ENCODE measurements at places on chromosomes 7 and 10.

GRCh38 chr7:113320419-113320818 is 202.1 kb upstream of the SMIM30 start:
- no peak for DNase-seq

- peak; percentile 28 for DNase-seq
Measured at GRCh38 chr10:77463967-77464745, 173.5 kb downstream of the KCNMA1 start.

- peak; percentile 77 for DNase-seq
Measured at GRCh38 chr7:32163141-32163806, 93.1 kb upstream of the PDE1C start.

DNA sequence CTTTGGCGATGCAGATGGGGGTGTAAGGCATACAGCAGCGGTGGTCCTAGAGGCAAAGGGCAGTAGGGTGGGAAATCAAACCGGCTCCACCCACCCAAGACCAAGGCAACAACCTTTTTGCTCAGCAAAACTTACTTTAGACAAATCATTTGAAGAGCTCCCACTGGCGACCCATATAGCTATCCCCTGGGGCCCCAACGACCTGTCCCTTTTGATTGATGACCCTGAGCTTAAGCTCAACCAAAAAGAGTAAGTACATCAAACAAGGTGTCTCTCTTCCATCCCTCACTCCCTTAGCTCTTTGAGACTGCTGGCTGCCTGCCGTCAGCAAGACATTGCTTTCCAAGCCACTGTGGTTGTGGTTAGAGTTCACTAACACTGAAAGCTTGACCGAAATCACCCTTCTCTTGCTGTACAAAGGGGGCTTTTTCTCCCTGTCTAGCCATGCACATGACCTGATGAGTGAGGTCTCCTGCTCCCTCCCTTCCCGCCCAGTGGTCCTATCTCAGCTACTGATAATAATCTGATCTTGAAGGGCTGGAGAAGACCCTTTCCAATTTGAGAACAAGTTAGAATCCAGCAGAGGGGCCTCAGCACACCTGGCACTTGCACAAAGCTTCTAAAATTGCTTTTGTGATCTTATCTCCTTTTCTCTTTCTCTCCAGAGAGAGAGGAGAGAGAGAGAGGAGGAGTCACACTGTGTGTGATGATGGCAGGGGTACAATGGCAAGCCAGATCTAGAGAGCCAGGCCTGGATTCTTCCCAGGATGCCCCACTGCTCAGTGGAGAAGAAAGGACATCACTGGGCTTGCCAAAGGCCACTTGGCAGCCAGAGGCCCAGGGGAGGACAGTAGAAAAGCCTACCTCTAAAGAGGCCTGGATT is 42.2 kb downstream of the XPNPEP1 start:
- DNase-seq: no peak

GRCh38 chr10:79445977-79446757 is 743 bp upstream of the ZCCHC24 start:
- DNase-seq: peak; percentile 75

GRCh38 chr7:129423700-129424410 is 10.4 kb upstream of the STRIP2 start:
- DNase-seq: peak; percentile 80

- DNase-seq: no peak
Measured at GRCh38 chr7:130723784-130724183, 10.2 kb downstream of the KLF14 start.

GRCh38 chr7:112383671-112384417 is 66.4 kb upstream of the IFRD1 start:
- DNase-seq: peak; percentile 49

- no peak for DNase-seq
Measured at GRCh38 chr10:28623483-28623882, 53.8 kb upstream of the BAMBI start.

DNA sequence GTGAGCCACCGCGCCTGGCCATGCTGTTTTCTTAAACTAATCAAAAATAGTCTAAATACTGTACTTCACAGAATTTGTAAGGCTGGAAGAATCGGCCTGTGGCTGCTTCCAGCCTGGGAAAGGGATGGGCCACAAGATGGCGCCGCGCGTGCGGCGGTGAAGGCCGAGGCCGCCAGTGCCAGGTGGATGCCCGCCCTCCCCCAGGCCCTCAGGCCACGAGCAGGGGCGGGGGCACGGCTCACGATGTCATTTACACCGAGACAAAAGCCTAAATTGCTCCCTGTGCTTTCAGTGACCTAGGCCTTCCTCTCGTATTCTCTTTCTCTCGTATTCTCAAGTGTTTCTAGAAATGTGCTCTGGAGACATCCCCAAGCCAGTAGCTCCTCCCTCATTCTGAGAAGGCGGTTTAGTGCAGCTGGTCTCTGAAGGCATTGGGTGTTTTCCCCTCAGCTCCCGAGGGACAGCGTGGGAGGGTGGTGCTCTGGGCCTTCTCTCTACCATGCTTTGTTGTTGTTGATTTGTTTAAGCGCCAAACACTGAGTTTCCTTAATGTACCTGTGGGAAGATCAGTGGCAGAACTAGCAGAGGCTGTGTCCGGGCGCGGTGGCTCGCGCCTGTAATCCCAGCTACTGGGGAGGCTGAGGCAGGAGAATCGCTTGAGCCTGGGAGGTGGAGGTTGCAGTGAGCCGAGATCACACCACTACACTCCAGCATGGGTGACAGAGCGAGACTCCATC is 68.4 kb downstream of the CDC123 start:
- DNase-seq: peak; percentile 85

- DNase-seq: no peak
Measured at GRCh38 chr10:5663692-5664427, 2.5 kb downstream of the ASB13 start.

- DNase-seq: no peak
Measured at GRCh38 chr7:74012842-74013249, 15.1 kb upstream of the ELN start.

- no peak for DNase-seq
Measured at GRCh38 chr7:129989466-129989865, 36.7 kb upstream of the UBE2H start.

DNA sequence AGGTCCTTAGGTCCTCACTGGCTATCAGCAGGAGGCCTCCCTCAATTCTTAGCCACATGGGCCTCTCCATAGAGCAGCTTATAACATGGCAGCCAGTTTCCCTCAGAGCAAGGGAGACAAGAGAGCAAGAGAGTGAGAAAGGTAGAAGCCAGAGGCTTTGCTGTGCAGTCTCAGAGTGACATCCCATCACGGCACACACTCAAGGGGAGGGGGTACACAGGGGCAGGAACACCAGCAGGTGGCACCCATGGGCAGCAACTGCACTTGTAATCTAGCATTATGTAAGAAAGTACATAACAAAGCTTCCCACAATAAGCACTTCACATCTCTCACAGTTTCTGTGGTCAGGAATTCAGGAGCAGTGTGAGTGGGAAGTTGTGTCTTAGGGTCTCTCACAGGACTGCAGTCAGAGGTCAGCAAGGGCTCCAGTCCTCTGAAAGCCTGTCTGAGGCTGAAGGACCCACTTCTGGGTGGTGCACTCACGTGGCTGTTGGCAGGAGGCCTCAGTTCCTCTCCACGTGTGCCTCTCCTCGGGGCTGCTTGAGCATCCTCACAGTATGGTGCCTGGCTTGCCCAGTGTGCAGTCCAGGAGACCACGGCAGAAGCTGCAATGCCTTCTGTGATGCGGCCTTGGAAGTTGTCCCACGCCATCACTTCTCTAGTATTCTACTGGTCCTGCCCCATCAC is 159.4 kb downstream of the OAT start:
- DNase-seq: peak; percentile 21

DNA sequence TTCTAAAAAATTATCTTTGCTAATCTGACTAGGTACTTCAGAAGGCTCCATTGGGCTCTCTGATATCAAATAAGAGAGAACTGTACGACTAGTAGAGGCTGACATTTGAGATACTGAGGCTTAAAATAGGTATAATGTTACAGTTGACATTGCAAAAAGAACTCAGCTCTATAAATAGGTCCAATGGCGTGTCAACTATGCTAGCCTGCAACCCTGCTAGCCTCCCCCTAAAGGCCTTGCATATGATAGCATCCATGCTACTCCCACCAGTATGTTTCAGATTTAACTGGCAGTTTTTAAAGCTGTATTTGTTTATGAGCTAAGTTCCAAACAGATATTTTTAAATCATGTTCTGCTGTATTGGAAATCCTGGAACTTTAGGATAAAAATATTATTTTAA is at the start of gene PPP1R3A:
PPP1R3A (minus strand) TSS at position 64 of the 400 bp plus-strand sequence; CDS start at position 51, 13 bp downstream.
- DNase-seq: peak; percentile 39

DNA sequence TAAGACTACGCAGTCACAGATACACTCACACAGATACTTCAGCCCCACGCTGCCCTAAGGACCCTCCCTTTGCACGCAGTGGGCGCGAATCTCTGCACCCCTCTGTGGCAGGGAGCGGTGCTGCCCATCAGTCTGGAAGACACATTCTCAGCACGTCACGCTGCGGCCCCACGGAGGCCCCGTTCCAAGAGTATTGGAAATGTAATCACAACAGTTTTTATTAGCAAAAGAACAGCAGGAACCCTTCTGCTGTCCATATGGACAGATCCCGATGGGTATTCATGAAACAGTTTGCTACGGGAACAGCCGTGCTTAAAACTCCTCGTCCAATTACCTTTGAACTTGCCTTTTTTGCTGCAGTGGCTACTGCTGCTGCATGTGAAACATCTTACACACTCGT is 131.0 kb downstream of the RPS24 start:
- no peak for DNase-seq

GRCh38 chr7:87128861-87129267 is 23.4 kb upstream of the DMTF1 start:
- DNase-seq: no peak

- no peak for DNase-seq
Measured at GRCh38 chr10:88995156-88995876, 4.7 kb downstream of the FAS start.

GRCh38 chr10:120987359-120987758 is 136.2 kb downstream of the WDR11 start:
- DNase-seq: no peak

DNA sequence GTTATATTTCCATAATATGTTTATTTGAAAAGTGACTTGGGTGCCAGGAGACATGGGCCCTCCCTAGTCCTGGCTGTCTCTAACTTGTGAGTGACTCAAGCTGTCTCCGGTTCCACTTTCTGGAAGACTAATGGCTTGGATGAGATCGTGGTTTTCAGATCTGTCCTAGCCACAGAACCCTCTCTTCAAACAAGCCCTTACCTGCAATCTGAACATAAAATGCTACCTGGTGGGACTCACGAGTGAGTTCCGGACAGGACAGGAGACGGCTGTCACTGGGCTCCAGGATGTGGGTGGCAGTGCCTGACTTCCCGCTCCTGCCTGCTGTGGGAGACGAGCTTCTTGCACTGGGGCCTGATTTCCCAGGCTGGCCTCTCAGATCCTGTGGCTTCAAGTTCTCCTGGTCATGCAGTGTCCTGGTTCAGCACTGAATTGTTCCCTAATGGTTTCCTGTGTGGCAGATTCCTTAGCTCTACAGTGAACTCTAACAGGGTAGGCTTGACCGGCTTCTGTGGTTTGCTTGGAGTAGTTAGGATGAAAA is 26.0 kb upstream of the PFKFB3 start:
- DNase-seq: no peak

DNA sequence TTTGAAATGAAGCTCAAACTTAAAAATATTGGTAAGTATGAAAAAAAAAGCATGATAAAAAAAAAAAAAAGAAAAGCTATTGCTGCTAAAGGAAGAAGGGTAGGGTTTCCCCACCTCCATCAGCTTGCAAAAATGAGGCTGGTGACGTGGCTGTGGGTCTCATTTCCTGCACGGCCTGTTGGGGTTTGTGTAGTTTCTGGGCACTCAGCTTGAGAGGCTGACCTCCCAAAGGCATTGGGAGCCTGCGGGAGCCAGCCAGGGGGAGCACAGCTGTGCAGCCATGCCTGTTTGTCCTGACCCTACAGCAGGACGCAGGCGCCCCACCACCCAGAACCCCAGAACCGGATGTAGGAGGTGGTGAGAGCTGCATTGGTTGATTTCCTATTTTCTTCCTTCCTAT is 48.8 kb upstream of the CARD11 start:
- peak; percentile 57 for DNase-seq

GRCh38 chr10:48983648-48984351 is 44.2 kb upstream of the LRRC18 start:
- DNase-seq: no peak

- DNase-seq: no peak
Measured at GRCh38 chr10:78411716-78412115, 378.1 kb downstream of the RPS24 start.
